Stimulated activated CD4-positive, alpha-beta T cell treated with anti-CD3 and anti-CD28 coated beads, TNF-alpha, amount 100 ng/mL, for 24 hours (primary cell): ENCODE measurements at places on chromosomes 2 and 18.

- no peak for DNase-seq
These were observed 388.6 kb upstream of the NRXN1 start for GRCh38 chr2:51420511-51420910.

DNA sequence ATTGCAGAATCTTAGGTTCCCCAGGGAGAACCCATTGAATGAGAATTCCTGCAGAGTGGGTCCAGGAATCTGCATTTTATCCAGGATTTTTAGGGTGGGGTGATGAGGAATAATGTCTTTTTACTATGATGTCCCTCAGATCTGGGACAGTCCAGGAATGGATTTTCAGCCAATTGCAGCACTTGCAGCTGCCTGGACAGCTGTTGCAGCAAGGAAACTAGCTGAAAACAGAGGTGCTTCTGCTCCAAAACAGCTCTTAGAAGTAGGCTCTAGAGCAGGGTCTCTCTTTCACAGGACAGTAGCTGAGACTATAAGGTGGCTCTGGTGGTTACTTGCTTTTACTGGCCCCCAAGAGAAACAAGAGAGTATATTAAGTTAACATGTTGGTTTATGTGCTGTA is 9.1 kb downstream of the GLI2 start:
- no peak for DNase-seq

DNA sequence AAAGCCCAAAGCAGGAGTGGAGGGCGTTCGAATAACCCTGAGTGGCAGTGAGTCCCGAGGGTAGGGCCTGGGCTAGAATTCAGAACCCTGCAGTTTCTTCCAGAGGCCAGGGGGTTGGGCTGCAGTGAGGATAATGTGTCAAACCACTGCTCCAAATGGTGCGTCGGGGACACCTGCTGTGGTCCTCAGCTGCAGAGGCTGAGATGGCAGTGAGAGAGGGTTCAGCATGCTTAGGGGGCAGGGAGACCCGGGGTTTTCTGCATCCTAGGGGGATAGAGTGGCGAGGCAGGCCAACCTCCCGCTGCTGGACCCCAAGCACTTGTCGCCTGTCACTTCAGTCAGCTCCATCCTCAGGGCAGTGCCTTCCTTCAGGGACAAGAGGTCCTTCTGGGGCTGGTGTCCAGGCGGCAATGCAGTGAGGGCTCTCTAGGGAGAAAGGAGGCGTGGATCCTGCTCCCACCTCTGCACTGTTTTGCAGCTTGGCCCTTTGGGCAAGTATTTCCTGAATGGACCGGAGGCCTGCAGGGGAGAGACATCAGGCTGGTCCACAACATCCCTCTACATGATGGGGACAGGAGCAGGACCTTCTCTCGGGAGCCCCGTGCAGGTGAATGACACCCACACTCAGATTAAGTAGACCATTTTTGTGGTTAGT is 8.4 kb upstream of the NTSR2 start:
- DNase-seq, result no peak

- no peak for DNase-seq
These were observed 122.2 kb downstream of the TANC1 start for GRCh38 chr2:159090514-159091201.

DNA sequence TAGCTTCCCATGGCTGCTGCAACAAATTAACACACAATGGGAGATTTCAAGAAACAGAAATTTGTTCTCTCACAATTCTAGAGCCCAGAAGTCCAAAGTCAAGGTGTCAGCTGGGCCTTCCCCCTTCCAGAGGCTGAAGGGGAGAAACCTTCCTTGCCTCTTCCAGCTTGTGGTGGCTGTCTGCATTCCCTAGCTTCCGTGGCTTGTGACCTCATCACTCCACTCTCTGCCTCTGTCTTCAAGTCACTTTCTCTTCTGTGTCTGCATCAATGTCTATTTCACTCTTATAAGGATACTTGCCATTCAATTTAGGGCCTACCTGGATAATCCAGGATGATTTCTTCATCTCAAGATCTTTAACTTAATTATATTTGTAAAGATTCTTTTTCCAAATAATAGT is 16.8 kb upstream of the SRBD1 start:
- DNase-seq, result no peak

GRCh38 chr2:132415915-132416722 is 486 bp upstream of the GPR39 start:
- DNase-seq, result no peak

GRCh38 chr2:2321200-2321540 is 9.9 kb downstream of the MYT1L start:
- DNase-seq, result no peak

- no peak for DNase-seq
These were observed 391.3 kb downstream of the CMPK2 start for GRCh38 chr2:6474161-6475140.

- DNase-seq, result no peak
These were observed 282.2 kb upstream of the SALL3 start for GRCh38 chr18:78697446-78697845.

GRCh38 chr2:69950241-69950640 is 11.2 kb downstream of the ASPRV1 start:
- DNase-seq, result no peak

GRCh38 chr2:176101216-176101830 is 1.7 kb downstream of the HOXD12 start:
- DNase-seq, result no peak

DNA sequence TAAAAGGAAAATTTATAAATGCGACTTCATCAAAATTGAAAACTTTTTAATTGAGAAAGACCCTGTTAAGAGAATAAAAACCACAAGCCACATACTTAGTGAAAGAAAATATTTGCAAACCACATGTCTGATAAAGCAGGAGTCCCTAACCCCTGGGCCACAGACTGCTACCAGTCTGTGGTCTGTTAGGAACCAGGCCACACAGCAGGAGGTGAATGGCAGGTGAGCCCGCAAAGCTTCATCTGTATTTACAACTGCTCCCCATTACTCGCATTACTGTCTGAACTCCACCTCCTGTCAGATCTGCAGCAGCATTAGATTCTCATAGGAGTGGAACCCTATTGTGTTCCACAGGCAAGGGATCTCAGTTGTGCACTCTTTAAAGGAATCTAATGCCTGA is 95.5 kb upstream of the CRACDL start:
- no peak for DNase-seq

DNA sequence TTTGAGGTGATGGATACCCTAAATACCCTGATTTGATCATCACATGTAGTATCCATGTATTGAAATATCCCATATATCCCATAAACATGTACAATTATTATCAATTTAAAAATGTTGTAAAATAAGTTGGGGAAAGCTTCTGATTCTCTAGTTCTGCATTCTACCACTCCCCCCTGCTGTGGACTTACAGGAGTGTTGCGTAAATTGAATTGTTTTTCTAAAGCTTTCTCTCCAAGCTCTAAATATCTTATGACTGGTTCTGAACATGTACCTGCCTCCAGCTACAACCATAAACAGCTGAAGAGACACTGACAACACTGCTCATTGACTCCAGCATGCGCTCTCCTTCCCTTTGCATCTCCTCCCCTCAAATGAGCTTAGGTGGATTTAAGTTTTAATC is 145.2 kb downstream of the MGAT5 start:
- no peak for DNase-seq

DNA sequence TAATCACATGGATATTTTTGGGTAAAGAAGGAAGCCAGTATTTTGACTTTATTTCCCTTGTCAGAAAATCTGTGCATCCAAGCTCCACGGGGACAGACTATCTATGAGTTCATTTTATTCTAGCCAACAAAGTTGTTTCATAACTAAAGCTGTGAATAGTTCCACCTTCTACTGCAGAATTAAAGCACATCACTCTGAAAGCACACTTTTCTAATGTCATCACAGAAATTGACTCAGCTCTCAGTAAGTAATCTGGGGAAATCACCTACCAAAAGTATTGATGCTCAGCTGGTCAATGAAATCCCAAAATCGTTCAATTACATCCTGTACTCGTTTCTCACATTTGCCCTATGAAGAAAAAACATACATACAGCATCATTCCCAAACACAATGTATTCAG is 19.1 kb downstream of the IAH1 start:
- DNase-seq, result no peak

DNA sequence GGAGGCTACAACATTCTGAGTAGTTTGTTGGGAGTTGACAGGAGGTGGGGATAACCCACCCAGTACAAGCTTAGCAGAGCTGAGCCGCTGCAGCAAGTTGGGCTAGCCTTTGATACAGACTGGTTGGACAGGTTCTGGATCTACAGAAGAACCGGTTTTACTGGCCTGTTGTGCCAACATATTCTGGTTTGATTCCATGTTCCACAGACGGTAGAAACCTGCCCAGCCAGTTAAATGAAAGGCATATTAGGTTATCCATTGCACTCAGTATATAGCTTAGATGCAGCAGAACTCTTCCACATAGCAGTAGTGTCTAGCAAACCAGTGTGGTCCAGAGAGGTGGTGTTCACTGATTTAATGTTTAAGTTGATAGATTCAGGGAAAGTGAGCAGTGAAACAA is 19.3 kb upstream of the RBBP8 start:
- no peak for DNase-seq

DNA sequence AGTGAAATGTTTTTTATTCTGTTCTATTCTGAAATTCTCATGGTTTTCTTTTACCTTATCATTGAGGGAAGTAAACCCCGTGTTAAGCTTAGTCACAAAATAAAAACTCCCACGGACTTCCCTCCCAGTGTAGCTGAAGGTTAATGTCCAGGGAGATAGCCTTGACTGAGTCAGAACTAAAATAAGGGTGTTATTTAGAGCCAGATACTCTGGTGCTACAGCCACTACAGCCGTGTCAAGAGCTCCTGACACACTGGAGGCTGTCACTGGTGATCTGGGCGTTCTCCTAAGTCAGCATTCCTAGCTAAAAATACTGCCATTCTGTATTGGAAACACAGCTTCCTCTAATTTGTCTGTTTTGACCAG is 82.0 kb upstream of the RANBP2 start:
- DNase-seq, result no peak
